ENCODE measurements at places on chromosomes 6 and 20.

DNA sequence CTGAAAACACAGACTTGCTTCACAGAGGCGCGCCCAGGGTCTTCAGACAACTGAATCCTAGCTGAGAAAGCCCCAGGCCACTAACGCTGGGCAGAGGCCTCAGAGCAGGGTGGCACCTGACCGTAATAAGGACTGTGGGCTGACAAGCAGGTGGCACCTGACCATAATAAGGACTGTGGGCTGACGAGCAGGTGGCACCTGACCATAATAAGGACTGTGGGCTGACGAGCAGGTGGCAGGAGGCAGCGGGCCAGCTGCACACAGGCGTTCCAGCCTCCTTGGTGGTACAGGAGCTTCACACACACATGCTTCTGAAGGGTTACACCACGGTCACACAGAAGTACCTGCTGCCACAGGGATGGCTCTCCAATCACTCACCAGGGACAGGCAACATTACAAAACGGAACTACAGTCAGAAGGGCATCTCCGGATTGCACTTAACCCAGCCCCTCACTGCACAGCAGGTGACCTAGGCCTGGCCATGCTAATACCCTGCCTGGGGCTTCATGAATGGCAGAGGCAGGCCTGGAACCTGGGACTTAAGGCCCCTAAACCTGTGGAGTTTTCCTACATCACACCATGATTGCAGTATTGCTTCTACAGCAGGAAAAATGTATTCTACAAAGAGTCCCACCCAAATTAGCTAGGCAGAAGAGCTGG is 50.8 kb downstream of the PSMG4 start:
- DNase-seq, result no peak

GRCh38 chr6:80454661-80455365 is 348.3 kb downstream of the BCKDHB start:
- no peak for DNase-seq

DNA sequence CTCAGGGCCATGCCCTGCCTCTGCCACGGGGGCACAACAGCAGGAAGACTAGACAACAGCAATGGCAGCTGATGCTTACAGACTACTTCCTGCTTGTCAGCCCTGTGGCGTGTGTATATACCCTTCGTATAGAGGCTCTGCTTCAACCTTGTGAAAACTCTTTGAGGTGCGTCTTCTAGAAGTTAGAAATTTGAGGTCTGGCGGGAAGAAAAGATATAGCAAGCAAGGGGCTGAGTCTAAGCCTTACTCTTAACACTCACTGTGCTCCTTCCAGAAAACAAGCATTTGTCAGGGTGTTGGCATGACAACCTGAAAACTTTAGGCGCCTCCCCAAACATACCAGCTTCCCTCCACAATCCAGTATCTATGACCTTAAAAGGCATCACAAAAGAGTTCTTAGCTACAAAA is 33.3 kb downstream of the JPH2 start:
- DNase-seq, result peak; percentile 66

GRCh38 chr6:112298021-112298745 is 43.8 kb upstream of the LAMA4 start:
- peak; percentile 27 for DNase-seq

- no peak for DNase-seq
Observed at GRCh38 chr6:170523256-170524171, 29.6 kb downstream of the PSMB1 start.

DNA sequence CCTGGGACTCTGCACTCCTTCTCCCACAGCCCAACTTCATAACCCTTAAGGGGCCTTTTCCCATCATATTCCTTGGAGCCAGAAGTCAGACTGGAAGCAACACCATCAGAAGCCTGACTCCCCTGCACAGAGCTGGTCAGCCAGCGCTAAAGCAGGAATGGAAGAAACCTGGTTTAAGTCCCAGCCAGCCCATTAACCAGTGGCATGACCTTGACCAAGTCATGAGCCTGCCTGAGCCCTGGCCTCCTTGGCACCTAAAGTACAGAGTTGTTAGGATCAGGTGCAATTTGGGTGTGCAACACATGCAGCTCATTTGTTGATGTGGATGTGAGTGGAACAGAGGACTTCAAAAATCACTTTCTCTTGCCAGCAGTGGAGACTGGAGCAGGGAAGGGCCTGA is 20.8 kb downstream of the FOXP4 start:
- no peak for DNase-seq

GRCh38 chr6:38378801-38379200 is 260.9 kb downstream of the BTBD9 start:
- DNase-seq, result no peak

- DNase-seq, result no peak
Observed at GRCh38 chr6:26250698-26251044, 114.3 kb upstream of the BTN3A2 start.

- no peak for DNase-seq
Observed at GRCh38 chr6:10414756-10415616, at the start of gene TFAP2A. TSS of gene TFAP2A (minus strand) at chr6:10415074. CDS start at chr6:10414991, 83 bp downstream.

- no peak for DNase-seq
Observed at GRCh38 chr6:70421509-70421908, 8.2 kb downstream of the FAM135A start.

DNA sequence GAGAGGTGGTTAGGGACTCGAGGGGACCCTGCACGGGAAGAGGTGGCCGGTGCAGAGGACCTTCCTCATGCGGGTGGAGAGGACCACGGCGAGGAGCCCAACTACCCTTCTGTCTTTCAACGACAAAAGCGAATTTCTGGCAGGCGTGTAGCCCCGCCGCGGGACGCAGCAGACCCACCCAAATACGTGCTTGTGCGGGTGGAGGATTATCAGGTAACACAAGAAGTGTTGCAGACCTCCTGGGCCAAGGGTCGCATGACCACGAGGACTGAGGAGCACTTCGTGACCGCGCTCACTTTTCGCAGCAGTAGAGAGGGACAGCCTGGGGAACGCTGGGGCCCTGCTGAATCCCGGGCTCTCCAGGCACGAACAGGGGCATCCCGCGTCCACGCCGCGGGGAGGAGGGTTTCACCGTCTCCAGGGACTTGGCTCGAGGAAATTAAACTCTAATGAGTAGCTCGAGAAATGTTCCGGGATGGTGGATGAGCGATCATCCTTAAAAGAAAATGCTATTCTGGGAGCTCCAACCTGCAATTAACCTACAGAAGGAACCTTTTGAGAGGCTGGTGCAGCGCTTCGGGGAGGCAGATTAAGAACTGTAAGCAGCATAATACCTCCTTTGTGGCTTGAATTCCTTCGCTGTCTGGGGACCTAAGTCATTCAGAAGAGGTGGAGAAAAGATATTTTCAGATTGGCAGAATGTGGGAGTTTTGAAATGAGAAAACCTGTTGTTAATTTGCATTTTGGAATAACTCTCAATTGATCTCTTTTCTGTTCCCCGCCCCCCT is 804 bp downstream of the C6orf141 start:
- no peak for DNase-seq
